ENCODE measurements at places on chromosomes 7 and 10.

DNA sequence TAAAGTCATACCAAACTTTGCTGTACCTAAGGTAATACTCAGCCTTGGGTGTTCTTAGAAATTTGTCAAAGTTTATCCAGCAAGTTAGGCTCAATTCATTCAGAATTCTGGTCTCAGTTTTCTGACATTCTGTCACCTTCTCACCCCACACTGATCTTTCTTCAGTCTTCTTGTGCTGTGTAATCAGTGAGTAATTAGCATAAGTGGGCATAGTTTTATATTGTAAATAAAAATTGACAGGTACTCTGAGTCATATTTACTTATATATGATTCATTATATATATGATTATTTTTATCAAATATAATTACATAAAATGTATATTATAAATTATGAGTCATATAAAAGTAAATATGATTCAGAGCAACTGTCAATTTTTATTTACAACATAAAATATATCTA is 170.9 kb upstream of the MAGI2 start:
- DNase-seq, result no peak

DNA sequence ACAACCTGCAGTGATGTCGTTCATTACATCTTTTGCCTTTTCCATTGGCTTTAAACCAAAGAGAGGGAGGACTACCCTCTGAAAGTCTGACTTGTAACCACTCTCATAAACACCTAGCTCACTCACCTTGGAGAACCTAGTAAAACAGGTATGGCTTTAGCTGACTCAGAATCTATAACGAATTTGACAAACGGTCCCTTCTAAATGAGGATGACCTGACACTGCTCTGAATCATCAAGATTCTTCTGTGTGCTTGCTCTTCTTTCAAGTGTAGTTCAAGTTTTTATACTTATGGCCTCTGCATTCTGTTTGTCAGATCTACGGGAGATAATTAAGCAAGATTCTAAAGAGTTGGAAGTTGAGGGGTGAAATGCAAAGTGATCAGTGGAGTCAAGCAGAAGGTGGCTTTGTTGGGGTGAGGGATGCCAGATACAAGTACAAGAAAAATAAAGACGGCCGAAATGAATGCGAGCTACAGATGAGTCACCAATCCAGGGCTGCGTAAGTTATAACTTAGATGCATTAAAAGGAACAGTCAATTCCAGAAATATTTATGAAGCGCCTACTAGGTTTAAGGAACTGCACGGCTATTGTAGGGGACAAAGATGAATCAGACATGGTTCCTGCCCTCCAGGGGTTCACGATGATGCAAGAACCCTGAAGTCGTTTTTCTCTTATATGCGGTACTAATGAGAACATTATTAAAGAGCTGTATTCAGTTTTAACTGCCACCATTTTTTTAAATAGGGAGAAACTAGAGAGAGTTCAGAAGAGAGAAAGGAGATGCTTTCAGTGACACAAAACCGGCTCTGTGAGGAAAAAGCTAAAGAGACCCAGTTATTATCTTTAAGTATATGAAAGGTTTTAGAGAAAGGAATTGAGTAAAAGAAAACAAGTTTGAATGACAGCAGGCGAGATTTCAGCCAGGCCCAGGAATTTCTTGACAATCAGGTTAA is 6.5 kb downstream of the HIPK2 start:
- peak; percentile 72 for DNase-seq

- DNase-seq, result no peak
Observed at GRCh38 chr10:44161184-44161583, 223.7 kb downstream of the CXCL12 start.

GRCh38 chr7:33981226-33981625 is 75.9 kb downstream of the BMPER start:
- no peak for DNase-seq

- DNase-seq, result no peak
Observed at GRCh38 chr10:103890194-103890658, 27.8 kb downstream of the STN1 start.

GRCh38 chr7:23184709-23185359 is 3.0 kb downstream of the NUP42 start:
- peak; percentile 39 for DNase-seq

DNA sequence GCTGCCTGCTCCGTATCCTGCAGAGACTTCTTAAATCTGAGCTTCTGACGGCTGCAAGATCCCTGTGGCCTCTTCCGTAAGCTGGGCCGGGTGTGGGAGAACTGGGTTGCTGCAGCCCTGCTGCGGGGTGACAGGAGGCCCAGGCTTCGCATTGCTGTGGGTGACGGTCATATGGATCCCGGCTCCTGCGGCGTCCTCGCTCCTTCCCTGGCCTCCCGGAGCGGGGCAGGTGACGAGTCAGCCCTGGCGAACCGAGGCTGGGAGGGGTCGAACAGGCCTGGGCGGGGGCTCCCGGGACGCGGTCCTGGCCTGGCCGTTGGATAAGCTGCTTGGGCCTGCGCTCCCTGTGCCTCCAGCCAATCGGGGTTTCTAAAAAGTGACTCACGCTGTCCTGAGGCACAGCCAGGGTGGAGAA is 7.8 kb upstream of the UBE2D1 start:
- no peak for DNase-seq

GRCh38 chr7:129574487-129574886 is 37.0 kb upstream of the NRF1 start:
- DNase-seq, result no peak

GRCh38 chr7:10646194-10646593 is 327.5 kb upstream of the PHF14 start:
- DNase-seq, result peak; percentile 91

DNA sequence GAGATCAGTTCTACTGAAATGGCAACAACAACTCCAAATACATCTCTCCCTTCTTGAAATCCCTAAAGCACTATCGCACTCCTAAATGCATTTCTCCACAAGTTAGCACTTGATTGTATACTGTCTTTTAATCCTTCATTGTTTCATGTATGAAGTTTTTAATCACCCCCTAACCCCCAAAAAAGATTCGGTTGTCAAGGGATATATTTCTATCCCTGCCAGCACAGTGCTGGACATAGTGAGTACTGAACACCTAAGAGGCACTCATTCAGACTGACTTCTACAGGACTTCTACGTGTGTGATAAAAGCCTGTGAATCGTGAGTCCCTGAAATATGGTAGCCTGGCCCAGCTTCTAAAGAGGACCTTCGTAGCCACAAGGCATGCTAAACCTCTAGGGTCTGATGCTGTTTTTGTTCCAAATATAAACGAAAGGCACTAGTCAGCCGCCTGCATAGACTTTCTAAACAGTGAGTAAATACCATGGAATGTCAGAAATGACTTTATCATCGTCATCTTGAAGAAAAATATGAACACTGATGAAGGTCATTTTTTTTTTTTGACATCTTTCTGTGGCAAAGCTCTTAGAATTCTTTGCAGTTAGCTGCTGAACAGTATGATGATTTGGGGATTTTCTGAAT is 14.6 kb upstream of the ZSCAN21 start:
- no peak for DNase-seq

GRCh38 chr10:132322586-132323048 is 9.4 kb upstream of the LRRC27 start:
- peak; percentile 82 for DNase-seq

GRCh38 chr10:101492814-101493213 is 95.2 kb downstream of the POLL start:
- DNase-seq, result no peak

- no peak for DNase-seq
Observed at GRCh38 chr10:89248990-89249389, 2.6 kb downstream of the LIPA start.

- DNase-seq, result no peak
Observed at GRCh38 chr10:79418274-79418673, 27.1 kb downstream of the ZCCHC24 start.

- no peak for DNase-seq
Observed at GRCh38 chr7:70693321-70693685, 438.6 kb upstream of the GALNT17 start.

DNA sequence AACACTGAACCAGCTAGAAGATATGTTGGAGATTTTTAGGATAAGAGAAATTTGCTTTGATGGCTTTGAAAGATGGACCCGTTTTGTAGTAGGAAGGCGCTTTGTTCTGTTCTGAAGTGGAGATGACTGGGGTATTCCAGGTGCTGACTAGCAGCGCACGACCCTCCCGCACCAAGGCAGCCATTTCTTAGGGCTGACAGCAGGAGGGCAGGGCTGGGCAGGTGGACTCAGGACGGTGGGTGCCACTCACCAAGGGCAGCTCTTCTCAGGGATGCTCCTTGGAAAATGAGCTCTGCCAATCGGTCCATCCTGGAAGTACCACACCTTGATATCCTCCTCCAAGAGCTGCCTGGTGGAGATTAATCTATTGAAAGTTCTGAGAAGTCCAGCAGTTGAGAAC is 463.6 kb upstream of the FOXK1 start:
- DNase-seq, result no peak

GRCh38 chr7:50213622-50214017 is 90.9 kb upstream of the IKZF1 start:
- no peak for DNase-seq

GRCh38 chr7:133794479-133794878 is 332.7 kb upstream of the LRGUK start:
- DNase-seq, result peak; percentile 26

DNA sequence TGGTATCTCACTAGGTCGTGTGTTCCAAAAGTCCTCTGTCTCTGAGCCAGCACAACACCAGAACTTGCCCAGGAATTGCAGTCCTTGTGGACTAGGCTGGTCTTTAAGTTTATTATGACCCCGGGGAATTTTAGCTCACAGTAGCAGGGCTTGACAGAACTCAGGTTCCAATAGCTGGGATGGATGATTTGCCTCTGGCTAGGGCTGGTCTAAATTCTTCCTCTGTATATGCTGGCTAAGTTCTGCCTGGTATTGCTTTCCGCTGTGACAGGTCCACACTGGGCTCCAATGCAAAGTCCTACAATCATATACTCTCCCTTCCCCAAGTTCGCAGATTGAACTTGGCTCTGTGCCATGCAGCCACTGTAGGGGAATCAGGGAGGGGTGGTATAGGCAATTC is 52.5 kb downstream of the FAS start:
- no peak for DNase-seq

GRCh38 chr10:69728335-69728870 is 73.3 kb upstream of the COL13A1 start:
- no peak for DNase-seq

GRCh38 chr7:51472873-51473272 is 156.3 kb upstream of the COBL start:
- no peak for DNase-seq

DNA sequence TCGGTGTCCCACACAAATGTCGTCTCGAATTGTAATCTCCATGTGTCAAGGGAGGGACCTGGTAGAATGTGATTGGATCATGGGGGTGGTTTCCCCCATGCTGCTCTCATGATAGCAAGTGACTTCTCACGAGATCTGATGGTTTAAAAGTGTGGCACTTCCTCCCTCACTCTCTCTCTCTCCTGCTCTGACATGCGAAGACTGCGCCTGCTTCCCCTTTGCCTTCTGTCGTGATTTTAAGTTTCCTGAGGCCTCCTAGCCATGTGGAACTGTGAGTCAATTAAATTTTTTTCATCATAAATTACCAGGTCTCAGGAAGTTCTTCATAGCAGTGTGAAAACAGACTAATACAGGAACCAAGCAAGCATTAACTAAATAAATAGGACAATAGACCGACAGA is 229.1 kb downstream of the GFRA1 start:
- DNase-seq, result no peak

GRCh38 chr7:44147026-44147991 is 6.2 kb upstream of the MYL7 start:
- no peak for DNase-seq

- peak; percentile 25 for DNase-seq
Observed at GRCh38 chr7:12518920-12519681, 51.4 kb upstream of the SCIN start.

GRCh38 chr10:14555807-14556206 is 218.9 kb downstream of the FAM107B start:
- no peak for DNase-seq

- DNase-seq, result no peak
Observed at GRCh38 chr7:125857606-125858005, 928.0 kb upstream of the POT1 start.

DNA sequence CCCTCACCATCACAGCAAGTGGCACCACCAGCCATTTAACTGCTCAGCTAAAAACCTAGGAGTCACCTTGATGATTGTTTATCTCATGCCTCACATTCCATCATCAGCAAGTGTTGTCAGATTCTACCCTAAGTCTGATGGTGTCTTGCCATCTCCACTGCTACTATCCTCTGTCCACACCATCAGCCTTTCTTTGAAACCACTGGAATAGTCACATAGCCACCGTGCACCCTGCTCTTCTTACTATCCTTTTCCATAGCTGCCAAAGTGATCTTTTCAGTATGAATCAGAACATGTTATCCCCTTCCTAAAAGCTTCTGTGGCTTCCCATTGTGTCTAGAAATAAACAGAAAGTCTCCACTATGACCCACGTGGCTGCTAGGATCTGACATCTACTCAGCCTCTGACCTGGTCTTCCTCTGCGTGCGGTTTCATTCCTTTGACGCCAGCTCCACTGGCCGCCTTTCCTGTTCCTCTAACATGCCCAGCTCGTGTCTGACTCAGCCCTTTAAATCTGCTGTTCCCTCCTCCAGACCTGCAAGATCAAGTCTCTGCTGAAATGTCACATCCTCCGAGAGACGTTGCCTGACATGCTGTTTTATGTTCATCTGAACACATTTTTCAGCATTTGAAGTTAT is 16.5 kb upstream of the CHN2 start:
- peak; percentile 92 for DNase-seq

- no peak for DNase-seq
Observed at GRCh38 chr10:80259405-80259871, 30.0 kb downstream of the MAT1A start.

- peak; percentile 18 for DNase-seq
Observed at GRCh38 chr7:44973610-44974401, 5.0 kb downstream of the MYO1G start.

DNA sequence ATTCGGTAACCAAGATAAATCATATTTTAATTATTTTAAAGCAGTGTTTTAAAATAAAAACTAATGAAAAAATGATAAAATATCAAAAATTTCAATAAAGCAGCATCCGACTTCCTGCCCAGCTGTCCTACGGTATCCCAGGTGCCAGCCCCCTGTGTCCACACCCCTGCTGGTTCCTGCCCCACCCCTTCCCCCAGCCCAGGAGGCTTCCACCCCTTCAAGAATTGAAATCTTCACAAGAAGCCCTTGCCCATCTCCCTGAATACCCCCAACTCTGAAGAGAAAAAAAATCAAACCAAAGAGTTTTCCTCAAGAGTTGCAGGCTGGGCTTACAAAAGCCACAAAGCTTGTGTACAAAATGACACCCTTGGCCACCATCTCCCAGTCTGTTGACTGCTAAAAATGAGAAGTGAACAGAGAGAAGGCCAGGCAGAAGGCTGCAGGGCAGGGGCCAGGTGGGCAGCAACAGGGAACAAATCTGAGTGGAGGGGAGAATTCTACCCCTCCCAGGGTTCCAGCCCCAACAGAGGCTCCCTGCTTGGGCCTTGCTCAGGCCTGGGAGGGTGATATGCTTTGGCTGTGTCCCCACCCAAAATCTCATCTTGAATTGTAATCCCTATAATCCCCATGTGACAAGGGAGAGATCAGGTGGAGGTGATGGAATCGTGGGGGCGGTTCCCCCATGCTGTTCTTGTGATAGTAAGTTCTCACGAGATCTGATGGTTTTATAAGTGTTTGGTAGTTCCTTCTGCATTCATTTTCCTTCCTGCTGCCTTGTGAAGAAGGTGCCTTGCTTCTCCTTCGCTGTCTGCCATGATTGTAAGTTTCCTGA is 14.5 kb downstream of the GPRIN2 start:
- DNase-seq, result no peak

Data from MV-4-11 (cell line).